Central memory CD4-positive, alpha-beta T cell (primary cell): ENCODE measurements at places on chromosomes 7 and 10.

DNA sequence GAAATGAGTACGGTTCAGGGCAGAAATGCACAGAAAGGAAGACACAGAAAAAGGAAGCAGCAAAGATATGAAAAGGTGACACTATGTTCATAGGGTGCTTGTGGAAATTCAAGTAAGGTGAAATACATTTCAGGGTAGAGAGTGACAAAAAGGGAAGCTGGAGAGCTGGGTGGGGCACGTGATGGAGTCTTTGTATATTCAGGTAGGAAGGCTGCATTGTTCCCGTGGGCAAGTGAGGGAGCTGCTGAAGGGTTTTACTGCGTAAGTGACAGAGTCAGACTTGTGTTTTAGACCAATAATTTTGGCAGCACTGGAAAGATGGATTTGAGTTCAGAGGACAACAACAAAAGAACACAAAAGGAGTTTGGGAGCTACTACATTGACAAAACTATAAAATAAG lies 35.3 kb upstream of the ANK3 start:
- DNase-seq = no peak

DNA sequence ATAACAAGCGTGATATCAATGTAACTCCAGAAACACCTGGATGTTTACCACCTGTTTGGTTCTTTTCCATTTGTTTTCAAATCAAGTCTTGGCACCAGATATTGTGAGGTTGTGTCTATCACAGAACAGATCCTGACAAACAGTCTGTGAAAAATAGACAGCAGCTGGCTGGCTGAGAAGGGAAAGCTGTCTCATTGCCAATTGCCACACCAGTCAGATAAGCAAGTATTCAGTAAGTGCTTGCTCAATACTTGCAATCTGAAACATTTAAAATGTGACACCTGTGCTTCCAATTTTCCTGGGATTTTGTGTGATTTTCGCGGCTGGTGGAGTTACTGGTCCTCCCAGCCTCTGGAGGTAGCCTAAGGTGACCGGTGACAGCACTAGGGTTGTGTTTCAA lies 147.9 kb upstream of the MYO3A start:
- DNase-seq = no peak

- DNase-seq = no peak
These were observed 10.4 kb downstream of the WASL start for GRCh38 chr7:123738356-123738755.

DNA sequence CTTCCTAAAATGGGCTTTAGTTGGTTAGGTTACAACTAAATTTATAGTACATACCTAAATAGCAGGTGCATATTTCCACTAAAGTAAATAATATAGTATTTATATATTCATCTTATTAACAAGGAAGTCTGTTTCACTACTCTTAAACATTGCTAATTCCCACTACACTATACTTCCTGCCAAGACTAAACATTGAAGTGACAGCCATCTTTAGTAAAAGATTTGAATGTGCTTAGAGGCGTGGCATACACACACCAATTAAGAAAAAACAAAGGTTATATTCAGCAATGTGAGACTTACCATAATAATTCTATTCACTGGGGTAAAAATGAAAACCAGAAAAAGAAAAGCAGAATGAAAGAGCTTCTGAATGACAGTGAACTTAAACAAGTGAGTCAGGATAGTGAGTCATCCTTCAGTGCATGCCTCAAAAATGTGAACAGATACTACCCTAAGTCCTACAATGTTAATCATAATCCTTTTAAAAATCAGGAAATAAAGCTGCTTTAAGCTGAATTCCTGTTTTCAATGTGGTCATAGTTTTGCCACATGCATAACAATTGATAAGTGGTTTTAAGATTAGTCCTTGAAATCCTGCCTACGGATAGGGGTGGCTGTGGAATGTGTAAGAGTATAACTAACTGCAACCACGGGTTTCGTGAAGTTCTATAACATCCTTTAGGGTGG lies 59.4 kb downstream of the USP6NL start:
- DNase-seq = no peak

- DNase-seq = no peak
These were observed 159.6 kb downstream of the LSM5 start for GRCh38 chr7:32330602-32331001.

DNA sequence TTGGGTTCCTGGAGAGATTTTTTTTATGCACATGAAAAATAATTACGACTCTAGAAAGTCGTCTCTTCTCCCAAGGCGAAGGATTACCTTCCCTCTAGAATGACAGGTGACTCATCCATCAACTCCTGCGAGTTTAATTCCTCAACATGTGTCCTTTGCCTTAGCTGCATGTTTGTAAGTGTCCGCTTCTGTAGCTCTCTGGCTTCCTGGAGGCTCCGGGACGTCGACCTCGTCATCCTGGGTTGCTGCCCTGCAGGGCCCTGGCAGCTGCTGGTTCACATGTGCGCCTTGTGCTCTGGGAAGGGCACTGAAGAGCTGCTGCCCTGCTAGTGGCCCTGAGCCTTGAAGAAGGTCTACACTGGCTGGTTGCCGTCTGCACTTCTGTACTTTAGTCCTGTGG lies 210.2 kb downstream of the MLLT10 start:
- DNase-seq = no peak

GRCh38 chr7:108002726-108003598 lies at the start of gene LAMB1:
Gene LAMB1 (minus strand): TSS chr7:108003161. CDS start chr7:108002885, 276 bp downstream.
- no peak for DNase-seq

DNA sequence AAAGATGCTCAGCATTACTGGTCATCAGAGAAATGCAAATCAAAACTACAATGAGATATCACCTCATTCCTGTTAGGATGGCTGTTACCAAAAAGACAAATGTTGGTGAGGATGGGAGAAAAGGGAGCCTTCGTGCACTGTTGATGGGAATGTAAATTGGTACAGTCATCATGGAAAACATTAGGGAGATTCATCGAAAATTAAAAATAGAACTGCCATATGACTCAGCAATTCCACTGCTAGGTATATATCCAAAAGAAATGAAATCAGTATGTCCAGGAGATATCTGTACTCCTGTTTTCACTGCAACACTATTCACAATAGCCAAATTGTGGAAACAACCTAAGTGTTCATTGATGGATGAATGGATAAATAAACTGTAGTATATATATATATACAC lies 228.1 kb downstream of the ACTR3B start:
- DNase-seq = no peak

DNA sequence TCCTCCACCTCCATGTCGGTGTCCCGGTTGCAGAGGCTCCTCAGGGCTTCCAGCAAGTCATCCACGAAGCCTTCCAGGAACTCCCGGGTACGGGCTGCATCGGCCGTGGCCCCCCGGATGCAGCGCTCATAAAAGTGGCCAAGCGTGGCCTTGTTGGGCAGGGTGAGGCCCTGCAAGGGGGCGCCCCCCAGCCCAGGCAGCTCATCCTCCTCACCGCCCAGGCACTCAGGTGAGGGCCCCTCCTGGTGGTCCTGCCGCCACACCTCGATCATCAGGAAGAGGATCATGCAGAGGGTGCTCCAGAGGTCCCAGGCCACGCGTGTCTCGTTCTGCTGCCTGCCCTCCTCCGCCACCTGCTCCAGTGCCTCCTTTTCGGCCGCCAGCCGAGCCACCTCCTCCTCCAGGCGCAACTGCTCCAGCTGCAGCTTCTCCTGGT lies 22.8 kb downstream of the ITPRIP start:
- no peak for DNase-seq

GRCh38 chr7:155258226-155258560 lies 39.5 kb upstream of the INSIG1 start:
- no peak for DNase-seq

DNA sequence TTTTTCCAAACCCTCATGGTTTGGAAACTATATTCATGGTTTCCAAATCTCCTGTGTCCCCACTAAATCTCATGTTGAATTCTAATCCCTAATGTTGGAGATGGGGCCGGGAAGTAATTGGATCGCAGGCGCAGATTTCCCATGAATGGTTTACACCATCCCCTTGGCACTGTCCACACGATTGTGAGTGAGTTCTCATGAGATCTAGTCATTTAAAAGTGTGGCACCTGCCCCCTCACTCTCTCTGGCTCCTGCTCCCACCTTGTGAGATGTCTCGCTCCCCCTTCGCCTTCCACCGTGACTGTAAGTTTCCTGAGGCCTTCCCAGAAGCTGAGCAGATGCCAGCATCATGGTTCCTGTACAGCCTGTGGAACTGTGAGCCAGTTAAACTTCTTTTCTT lies 3.3 kb upstream of the MTPAP start:
- no peak for DNase-seq

- no peak for DNase-seq
These were observed 1.2 kb upstream of the SDHAF3 start for GRCh38 chr7:97116308-97116707.

- DNase-seq = no peak
These were observed 207.5 kb downstream of the CUX1 start for GRCh38 chr7:102024769-102025391.

DNA sequence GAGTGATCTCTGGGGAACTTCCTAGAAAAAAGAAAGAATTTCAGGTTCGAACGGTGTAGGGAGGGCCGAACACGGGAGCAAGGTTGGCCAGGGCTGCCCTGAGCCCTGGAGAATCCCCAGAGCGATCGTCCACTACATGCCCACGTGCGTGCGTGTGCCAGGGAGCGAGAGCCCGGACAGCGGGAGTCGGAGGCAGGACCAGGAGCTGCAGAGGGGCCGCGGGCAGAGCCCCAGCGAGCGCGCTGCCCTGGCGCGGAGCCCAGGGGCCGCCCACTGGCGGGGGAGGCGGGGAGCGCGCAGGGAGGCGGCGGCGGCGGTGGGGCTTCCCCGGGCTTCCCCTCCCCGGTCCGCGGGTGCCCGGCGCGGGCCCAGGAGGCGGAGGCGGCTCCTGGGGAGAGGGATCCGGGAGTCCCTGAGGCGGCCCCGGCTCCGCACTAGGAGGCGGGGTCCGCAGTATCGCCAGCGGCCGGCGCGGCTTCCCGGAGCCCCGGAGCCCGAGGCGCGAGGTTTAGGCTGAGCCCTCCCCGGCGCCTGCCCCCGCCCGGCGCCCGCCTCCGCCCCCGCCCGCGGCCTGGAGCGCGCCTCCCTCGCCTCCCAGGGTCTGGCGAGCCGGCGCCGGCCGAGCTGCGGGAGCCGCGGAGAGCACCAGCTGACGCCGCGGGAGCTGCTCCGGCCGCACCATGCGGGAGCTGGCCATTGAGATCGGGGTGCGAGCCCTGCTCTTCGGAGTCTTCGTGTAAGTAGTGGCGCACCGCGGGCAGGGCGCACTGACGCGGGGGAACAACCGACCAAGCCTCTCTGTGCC lies at the start of gene PLPP4:
PLPP4 (plus strand) TSS at position 602 of the 805 bp plus-strand sequence; CDS start at position 681, 79 bp downstream.
- DNase-seq = no peak

DNA sequence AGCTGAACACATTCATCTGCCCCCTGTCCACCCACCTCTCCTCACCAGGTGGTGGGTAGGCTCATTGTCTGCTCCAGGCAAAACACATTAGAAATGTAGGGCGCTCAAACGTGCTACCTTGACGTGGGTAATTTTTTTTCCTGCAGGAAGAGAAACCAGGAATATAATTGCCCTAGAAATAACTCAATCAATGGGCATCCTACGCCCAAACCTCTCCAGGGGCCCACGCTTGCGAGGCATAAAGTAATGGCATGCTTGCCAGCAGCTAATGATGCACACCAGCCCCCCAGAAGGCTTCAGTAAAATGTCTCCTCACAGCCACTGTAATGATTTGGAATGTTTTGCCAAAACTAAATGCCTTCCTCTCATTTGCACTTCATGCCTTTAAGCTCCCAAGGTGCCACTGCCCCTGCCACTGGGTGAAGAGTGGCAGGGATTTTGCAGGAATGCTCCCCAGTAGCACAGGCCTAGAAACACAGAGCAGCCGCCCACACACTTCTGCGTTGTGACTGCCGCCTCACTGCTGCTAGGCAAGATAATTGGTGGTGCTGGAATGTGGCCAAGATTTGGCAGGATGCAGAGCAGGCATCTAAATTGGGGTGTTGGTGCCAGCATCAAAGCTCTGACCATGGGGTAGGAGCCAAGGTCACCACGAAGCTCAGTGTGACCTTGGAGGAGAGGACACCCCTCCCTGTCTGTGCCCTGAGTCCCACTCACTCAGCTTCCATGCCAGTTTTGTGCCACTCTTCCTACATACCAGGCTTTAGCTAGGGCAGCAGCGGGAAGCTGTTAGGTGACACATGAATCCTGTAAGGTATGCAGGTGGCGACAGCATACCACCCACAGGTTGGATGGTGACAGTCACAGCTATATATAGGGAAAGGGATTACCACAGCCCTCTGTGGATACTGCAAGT lies 48.7 kb upstream of the PPP1R3C start:
- no peak for DNase-seq

DNA sequence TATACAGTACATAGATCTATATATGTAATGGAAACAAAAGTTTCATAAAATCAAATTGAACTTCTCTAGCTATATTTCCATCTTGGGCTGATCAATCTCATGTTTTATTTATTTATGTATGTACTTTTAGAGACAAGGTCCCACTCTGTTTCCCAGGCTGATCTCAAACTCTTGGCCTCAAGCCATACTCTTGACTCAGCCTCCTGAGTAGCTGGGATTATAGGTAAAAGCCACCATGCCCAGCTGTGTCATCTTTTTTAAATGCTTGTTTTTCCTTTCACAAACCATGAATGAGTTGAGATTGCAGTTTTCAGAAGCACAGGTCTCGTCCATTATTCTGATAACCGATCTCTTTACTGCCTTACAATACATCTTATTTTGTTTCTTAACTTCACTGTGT lies 400.9 kb downstream of the KCNMA1 start:
- DNase-seq = no peak

- no peak for DNase-seq
These were observed 310.6 kb downstream of the FRMD4A start for GRCh38 chr10:14020037-14020664.

DNA sequence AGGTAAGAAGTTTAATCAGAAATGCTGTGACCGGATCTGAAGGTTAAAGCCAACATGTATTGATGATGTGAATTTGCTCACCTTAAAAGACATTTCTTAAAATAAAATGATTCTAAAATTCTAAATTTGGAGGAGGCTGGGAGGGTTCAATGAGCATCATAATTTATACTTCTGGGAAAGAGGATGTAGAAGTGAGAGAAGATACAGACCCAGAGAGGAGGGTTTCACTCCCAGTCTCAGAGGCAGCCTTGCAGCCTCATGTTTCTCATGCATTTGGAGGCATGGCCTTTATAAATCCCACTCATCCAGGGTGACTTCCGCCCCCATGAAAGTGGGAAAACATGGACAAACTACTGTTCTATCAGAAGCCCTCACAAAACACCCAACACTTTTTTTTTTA lies 305.6 kb upstream of the PITRM1 start:
- DNase-seq = no peak

DNA sequence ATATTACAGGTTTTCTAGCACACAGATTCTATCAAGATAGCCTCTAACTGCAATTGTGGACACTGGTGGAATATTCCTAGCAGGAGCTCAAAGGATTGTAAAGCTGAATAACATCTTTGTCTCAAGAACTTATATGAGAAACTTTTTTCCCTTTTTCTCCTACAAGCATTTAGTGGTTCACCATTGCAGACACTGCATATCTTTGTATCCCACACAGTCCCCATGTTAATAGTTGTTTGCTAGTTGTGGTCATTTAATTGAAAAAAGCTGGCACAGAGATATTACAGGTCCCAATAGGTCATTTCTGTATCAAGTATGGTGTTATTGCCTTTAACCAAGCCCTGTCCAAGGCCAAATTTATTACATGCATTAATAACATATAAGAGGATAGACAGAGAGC lies 226.2 kb upstream of the TCF7L2 start:
- DNase-seq = no peak
